ENCODE measurements at places on chromosomes 11 and 22.

DNA sequence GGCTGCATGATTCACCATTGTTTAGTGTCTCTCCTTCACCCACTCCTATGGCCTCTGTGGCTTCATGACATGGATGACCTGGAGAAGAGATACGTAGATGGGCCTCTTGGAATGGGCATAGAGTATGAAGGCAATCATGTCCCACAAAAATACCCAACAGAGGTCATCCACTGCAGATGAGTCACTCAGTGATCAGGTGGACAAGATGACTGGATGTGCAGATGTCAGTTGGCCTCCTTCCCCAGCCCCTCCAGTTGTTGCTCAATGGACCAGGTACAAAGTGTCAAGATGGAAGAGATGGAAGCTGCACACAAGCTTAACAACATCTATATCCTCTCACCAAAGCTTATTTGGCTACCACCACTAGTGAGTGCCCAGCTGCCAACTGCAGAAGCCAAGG is 41.0 kb upstream of the CLPB start:
- no peak for DNase-seq

DNA sequence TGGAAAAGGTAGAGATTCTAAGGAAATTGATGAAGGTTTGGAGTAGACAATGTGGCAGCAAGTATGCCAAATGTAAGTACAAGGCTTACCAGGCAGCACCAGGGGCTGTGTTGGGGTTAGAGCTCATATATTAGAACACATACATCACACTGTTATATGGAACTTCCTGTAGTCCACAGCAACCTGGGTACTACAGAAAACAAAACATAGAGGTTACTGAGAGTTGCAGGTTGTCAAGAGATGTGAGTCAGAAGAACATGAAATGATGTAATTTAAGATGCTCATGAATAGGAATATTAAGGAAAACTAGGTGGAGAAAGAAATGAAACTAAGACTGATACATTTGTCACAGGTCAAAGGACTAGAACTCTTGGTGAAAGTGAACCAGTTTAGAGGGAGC is 22.0 kb downstream of the FAT3 start:
- no peak for DNase-seq

DNA sequence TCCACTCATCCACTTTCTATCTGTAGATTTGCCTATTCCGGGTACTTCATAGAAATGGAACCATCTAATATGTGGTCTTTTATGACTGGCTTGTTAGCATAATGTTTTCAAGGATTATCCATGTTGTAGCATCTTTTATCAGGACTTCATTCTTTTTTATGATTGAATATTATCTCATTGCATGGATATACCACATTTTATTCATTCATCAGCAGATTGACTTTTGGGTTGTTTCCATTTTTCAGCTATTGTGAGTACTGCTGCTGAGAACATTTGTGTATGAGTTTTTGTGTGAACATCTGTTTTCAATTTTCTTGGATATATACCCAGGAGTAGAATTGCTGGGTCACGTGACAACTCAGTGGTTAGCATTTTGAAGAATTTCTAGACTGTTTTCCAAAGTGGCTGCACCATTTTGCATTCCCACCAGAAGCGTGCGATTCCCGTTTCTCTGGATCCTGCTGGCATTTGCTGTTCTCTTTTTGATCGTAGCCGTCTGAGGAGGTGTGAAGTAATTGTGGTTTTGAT is 8.9 kb downstream of the DERL3 start:
- DNase-seq = peak; percentile 44

DNA sequence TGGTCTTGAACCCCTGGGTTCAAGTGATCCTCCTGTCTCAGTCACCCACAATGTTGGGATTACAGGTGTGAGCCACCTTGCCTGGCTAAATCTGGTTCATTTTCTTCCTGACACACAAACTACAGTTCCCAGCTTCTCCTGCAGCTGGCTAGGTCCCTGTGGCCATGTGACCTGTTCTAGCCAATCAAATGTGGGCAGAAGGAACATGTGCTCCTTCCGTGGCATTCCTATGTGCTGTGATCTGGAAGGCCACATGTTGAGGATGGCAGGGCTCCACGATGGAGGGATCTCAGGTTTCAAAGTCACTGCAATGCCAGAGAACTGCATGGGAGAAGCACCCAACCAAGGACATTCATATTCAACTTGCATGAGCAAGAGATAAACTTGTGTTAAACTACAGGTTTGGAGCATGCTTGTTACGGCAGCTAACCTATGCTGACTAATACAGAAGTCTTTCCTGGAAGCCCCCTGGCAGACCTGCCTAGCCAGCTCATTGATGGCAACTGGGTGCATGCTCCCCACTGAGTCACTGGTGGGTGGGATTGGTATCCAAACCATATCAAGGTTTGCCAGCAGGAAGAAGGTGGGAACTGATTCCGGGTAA is 86.0 kb downstream of the RPS6KA4 start:
- peak; percentile 47 for DNase-seq

DNA sequence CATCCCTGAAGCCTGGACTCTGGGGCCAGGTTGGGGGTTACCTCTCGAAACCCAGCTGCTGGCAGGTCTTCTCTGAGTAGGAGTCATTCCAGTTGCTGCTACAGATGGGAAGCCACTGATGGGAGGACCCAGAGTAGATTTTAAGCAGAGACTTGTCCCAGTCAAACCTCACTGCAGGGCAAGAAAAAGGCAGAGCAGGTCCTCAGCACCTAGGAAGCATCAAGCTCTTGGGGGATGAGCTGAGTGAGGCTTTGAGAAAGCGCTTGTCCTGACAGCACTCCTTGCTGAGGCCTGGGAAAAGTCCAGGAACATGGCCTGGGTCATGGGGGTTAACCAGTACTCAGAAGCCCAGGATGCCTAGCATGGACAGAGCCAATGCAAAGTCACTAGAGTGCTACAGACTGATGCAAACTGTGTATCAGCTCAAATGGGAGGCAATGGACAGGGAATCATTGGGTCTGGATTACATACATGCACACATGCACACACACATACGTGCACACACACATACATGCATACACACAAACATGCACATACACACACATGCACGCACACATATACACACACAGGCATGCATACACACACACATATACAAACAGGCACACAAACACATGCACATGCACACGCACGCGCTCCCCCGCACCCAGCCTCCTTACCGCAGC is 15.3 kb downstream of the TMPRSS13 start:
- DNase-seq = no peak
